ENCODE measurements at places on chromosomes 1 and 21.
A peak's percentile ranks its signal among the peaks of the same experiment; 100 is the strongest.

DNA sequence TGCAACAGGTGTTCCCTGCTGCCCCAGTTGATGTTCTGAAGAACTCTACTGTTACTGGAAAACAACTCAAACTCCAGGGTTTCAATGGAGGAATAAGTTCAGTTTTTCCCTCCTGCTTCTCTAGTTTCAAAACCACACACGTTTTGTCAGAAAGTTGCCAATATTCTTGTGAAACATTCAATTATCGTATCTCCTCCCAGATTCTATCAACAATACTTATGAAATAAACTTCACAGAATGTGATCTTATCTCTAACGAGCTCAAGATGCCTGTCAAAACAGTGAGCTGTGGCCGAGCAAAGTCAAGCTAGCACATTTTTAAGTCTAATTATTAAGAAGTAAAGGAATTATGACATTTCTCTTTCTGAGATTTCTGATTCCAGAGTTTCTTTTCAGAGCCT lies 4.7 kb downstream of the OR2B11 start:
- no peak for DNase-seq

- no peak for DNase-seq
Observed at GRCh38 chr1:167409183-167409582, 109.1 kb downstream of the CD247 start.

DNA sequence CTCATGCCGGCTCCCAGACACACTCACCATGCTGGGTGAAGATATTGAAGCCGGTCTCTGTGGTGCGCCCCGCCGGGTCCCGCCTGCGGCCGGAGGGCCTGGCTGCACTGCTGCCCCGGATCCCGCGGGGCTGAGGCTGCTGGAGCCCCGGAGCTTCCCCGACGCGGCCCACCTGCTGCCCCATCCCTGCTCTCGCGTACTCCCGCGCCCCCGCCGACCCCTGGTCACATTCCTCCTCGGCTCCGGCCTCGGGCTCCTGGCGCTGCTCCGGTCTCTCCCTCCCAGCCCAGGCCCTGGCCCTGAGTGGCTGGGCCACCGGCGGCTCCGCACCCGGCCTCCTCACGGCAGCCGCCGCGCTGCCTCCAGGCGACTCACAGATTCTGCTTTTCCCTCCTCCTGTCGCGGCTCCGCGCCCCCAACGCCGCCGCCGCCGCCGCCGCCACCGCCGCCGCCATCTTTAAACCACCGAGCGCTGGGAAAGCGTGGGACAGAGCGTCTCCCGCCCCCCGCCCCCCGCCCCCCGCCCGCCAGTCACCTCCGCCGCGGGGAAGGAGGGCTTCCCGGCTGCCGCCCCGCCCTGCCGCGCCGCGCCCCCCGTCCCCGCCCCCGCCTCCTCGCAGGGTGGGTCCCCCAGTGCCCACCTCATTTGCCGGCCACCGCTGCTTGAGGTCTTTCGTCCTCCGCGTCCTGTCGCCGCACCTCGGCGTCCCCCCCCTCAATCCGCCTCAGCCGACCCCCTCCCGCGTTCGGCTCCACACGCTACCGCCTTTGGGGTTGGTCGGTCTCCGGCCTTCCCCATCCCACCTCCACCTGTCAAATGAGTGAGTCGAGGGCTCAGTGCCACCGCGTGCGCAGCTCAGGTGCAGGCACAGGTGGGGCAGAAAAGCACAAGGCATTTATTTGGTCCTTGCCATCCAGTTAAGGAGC lies at the start of gene ABL2:
TSS of gene ABL2 (minus strand) at position 464 of the 927 bp plus-strand sequence. CDS start at position 184, 280 bp downstream.
- DNase-seq, result peak; percentile 68

- peak; percentile 67 for DNase-seq
Observed at GRCh38 chr1:111275079-111275478, 15.6 kb upstream of the CHIA start.

GRCh38 chr1:30895382-30895943 lies 13.1 kb downstream of the SDC3 start:
- DNase-seq, result no peak

DNA sequence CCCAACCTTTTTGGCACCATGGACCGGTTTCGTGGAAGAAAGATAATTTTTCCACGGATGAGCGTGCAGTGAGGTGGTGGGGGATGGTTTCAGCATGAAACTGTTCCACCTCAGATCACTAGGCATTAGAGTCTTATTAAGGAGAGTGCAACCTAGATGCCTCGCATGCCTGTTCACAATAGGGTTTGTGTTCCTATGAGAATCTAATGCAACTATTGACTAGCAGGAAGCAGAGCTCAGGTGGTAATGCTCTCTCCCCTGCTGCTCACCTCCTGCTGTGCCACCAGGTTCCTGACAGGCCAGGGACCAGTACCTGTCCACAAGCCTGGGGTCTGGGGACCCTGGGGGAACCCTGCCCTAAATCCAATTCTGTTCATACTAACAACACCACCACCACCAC lies 377.8 kb downstream of the OLFM3 start:
- no peak for DNase-seq

- DNase-seq, result no peak
Observed at GRCh38 chr1:18480315-18481189, at the start of gene KLHDC7A. Gene KLHDC7A (plus strand): TSS chr1:18480930. CDS start chr1:18480982, 52 bp downstream.

DNA sequence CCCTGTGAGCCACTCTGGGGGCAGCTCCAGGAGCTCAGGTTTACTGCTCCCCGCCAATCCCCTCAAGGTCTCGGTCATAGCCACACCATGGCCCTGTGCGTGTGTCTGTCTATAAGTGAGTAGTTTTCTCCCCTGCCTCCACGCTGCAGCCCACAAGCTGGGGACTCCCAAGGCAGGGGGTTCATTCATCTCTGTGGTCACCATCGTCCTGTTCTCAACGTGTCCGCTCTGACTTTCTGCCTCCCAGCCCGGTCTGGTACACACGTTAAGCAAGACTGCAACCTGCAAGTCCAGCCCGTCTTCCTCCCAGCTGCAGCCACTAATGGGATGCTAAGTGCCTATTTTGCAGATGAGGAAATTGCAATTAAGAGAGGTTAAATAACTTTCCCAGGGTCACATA lies 49.8 kb downstream of the IGSF21 start:
- DNase-seq, result no peak

DNA sequence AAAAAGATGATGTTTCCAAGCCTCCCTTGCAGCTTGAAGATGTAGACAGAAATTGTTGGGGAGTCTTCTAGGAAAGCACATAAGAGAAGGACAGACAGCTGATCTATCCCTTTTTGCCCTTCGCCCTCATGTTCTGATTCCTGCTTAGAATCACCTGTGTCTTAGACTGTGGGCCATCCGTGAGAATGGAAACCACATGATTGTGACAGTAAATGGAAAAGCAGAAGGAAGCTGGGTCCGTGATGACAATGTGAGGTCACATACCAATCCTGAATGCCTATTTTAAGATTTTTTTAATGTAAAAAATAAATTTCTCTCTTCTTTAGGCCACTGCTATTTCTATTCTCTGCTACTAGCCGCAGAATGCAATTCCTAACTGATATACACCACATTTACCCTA lies 67.7 kb upstream of the C1orf87 start:
- DNase-seq, result no peak

DNA sequence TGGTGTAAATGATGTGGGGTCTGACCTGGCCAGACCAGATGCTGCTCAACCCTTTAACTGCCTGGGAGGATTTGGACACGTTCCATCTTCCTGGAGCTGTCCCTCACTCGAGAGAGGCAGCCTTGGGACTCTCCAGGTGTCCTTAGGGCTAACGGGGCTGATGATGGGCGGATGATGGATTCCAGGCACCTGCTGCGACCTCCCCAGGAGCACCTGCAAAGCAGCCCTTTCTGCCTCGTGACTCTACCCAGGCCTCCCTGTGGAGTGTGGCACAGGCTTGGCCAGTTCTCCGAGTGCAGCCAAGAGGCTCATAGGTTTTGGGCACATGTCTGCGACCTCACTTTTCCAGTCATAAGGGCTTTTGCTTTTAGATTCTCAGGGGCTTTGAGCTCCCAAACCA lies 12.3 kb upstream of the TRIM17 start:
- DNase-seq, result no peak

DNA sequence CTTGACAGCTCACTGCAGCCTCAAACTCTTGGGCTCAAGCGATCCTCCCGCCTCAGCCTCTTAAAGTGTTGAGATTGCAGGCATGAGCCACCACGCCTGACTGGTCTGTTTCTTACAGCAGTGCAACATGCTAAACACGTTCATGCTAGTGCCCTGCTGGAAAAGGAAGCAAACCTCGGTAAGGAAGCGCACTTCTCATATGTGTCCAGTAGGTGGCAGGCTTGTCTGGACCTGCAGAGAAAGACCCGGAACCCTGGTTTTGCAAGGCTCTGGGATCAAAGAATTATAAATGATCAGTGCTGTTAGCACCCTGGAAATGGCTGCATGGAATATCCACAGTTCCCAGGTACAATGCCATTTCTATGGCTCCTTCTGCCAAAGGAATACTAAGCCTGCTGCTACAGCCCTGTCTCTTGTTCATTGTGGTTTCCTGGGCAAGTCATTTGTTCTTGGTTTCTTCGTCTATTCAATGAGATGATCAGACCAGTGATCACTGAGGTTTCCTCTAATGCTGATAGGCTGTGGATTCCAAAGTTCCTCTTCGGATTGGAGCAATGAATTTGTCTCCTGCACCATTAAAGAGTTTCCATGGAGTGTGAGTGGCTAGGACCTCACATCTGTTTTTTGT lies 15.9 kb downstream of the RNU5D-1 start:
- peak; percentile 80 for DNase-seq

DNA sequence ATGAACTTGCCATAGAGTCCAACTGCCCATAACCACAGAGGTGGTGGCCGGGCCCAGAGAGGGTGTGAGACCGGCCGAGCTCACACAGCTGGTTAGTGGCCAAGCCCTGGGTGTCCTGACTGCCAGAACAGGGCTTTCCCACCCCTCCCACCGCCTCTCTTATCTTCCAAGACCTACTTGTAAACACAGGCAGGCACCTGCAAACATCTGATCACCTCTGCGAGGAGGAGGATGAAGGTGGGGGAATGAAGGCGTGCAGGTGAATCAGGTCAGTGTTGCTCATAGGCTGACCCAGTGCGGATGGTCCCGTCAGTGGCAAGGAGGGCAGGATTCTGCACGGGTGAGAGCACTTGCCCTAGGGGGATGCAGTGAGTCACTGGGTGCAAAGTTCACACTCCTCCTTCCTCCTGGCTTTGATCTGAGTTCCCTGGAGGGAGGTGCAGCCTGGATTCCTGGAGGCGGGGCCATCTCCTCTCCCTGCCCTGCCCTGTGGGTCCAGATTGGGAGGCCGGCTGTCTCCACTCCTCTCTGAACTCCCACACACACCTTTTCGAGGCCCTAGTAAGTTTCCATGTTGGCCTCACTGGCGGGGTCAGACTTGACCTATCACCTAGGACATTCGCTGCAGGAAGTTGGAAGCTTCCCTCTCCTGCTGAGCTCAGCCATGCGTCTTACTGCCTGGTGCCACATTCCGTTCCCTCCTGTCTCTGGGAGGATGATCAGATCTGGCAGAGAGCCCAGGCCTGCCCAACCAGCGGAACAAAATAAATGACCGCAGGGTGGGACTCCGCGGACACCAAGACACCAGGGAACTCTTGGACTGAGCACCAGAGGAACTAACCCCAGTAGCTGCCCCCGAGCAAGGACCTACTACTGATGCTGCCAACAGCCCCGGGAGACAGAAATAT lies 7.3 kb downstream of the UQCRHL start:
- DNase-seq, result no peak

GRCh38 chr1:15858069-15858670 lies 10.7 kb downstream of the SPEN start:
- no peak for DNase-seq

DNA sequence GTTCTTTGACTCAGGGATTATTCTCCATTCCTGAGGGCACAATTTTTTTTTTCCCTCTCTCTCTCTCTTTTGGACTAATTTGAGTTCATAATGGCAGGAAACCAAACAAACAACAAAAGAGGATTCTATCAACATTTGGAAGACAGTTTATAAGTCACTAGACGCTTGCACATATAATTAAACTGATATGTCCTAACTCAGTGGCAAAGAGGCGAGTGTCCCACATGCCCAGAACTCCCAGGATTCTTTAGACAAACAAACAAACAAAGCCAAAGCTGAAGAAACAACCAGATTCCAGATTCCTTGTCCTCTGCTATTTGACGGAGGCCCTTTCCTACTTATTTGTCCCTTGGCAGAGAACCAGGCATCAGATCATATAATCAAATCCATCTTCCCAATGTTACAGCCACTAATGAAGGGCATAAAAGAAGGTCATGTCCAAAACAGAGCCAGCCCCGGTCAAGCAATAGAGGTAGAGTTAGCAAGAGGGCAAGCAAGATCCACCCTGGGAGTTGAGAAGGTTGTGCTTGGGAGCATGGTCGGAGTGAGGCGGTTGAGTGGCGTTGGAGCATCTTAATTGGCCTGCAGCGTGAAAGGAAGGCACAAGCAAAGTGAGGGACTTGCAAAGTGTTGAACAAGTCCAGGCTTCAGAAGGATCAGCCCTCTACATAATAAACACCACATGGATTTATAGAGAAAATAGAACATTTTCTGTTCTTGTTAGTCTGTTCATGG lies 30.3 kb downstream of the ZNF362 start:
- no peak for DNase-seq

DNA sequence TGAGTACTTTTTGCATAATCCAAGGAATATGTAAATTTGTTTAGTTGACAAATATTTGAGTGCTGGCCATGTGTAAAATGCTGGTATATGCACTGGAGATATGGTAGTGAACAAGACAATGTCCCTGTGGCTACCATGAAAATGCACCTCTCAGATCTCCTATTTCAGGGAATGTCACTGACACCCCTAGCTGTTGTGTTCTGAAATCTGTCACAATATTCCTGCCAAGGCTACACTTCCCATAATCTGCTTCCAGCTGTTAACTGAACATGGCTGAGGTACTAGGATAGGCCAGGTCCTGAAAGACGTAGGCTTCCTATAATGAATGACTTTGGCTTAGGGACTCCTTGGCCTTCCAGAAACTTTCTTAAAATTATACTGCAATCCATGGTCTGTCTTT lies 197.8 kb downstream of the ZNF648 start:
- no peak for DNase-seq

- DNase-seq, result no peak
Observed at GRCh38 chr1:84225646-84226045, 75.9 kb upstream of the SAMD13 start.

DNA sequence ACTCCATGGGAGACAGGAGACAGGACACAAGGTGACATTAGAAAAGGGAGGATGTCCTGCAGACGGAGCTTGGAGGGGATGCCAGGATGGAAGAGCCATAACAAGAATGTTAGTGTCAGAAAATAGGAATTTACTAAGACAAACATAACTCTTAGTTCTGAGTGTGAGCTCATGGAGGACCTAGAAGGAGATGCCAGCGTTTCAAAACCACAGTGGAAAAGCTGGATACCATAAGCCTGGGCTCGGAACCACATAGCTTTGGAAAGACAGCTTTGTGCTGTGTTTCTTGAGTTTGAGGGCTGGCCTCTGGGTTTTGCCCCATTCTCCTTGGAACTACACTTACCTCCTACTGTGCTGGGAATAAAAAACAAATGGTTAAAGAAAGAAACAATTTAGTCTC lies 128.4 kb downstream of the S1PR1 start:
- DNase-seq, result no peak

- DNase-seq, result peak; percentile 28
Observed at GRCh38 chr1:35120458-35121133, 41.4 kb downstream of the ZMYM1 start.

DNA sequence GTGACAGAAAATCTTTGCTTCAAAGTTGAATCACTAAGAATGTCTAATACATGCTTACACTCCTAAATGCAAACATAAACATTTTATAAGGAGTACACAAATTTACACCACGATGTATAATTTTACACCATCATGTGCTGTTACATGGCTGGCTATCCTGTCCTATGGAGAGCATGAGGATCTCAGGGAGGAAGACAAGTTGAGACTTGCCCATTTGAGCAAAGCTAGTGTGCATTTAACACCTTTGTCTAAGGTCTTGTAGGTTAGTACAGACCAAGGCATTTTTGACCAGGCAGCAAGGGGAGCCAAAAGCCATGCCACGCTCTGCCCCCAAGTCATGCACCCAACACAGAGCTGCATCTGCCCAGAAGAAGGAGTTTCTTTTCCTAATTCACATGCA lies 14.5 kb upstream of the COG2 start:
- no peak for DNase-seq

All from activated T-cell treated with anti-CD3 and anti-CD28 coated beads, Interleukin-2, amount 50 U/mL, for 48 hours (primary cell).